ENCODE measurements at places on chromosomes 3 and 15. TPM values are rescaled to one million over a fixed set of nuclear protein-coding genes. Genes with fewer than 3 reads are reported as not detected.

Gene CFAP100
- total RNA-seq = not detected

Gene AADACL2
- total RNA-seq = not detected

Gene ARL14
- 0.21 TPM for total RNA-seq

Gene CCR8
- not detected for total RNA-seq

Gene RMDN3
- total RNA-seq = 26.5 TPM

Gene CTDSPL
- total RNA-seq = 28.0 TPM

Gene IGSF11
- not detected for total RNA-seq

Gene CCDC71
- total RNA-seq = 46.6 TPM

Gene TEX55
- total RNA-seq = not detected

Gene FBXL22
- 0.27 TPM for total RNA-seq

DNA sequence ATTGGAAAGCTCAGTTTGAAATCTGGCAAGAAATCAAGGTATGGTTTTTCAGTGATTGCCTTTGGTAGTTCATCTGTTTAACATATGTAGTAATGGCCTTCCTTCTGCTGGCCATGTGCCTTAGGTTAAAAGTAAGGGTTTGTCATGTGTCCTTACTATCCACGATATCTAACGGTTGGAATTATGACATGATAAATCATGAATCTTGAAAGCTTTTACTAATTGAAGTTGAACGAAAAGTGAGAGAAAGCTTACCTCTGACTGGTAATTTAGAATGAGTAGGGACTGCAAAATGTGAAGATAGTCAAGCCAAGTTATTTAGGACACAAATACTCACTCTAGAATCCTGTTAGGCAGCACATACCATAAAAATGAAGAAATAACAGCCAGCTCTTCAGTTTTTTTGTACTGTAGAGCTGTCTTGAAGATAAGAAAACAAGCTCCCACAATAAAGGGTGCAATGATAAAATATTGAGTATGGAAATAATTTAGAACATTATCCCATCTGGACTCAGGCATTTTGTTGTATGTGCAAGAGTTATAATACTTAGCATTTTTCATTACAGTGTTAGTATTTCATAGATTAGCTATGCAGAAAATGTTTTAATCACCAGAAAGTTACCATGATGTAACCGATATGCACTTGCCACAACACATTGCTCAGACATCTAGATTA is 303.4 kb downstream of the ZNF385D start:
- DNase-seq = no peak

GRCh38 chr3:140103166-140103565 is 168.2 kb downstream of the CLSTN2 start:
- DNase-seq = no peak

- DNase-seq = no peak
These were observed 171.9 kb downstream of the SYNPR start for GRCh38 chr3:63450023-63450422.

- DNase-seq = no peak
These were observed 216.8 kb downstream of the VGLL3 start for GRCh38 chr3:86774082-86774691.

- no peak for DNase-seq
These were observed 70.8 kb downstream of the USP13 start for GRCh38 chr3:179723617-179724016.

- DNase-seq = no peak
These were observed 28.1 kb downstream of the NKIRAS1 start for GRCh38 chr3:23888617-23889228.

DNA sequence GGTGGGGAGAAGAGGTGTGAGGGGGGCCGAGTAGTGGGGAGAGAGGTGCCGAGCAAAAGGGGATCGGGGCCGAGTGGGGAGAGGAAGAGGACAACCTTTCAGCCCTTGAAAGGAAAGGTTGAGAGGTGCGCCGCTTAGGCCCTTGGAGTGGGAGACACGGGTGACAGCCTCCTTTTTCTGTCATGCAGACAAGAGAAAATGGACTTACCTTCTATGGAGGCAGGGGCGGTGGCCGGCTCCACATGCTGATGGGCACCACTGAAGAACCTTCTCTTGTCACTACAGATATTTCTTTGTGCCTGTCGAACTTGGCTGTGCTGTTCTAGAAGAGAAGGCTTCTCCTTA is 421 bp downstream of the KLHL18 start:
- no peak for DNase-seq

GRCh38 chr3:11145888-11146287 is 8.4 kb upstream of the HRH1 start:
- no peak for DNase-seq

DNA sequence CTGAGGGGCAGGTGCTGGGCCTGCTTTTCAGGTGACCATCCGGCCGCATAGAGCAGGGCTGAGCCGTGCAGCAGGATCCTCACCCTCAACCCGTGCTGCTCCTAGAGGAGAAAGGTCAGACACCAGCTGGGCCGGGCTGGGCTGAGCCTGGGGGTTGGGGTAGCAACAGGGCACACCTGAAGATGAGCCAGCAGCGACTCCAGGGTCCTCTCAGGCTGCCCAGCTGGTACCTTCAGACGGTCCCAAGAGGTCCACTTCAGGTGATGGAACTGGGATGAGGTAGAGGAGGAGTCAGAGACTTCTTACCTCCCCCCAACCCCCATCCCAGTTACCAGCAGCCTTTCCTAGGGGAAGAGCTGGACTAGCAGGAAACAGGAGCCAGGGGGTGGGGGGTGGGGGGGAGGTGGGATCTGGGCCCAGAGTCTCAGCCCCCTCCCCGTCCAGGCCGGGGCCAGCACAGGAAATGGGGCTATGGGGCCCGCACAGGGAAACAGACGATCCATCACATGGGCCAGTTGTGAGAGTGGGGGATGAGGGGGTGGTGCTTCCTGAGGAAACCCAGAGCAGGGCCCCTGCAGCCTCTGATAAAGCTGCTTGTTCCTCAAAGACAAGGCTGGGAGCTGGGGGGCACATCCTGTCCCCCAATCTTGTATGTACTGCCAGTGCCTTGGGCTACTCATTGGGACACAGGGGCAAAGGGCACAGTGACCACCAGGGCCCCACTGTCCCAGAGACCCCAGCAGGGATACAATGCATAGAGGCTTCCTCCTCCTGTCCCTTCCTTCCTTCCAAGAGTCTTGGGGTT is 3.0 kb downstream of the INKA1 start:
- no peak for DNase-seq

DNA sequence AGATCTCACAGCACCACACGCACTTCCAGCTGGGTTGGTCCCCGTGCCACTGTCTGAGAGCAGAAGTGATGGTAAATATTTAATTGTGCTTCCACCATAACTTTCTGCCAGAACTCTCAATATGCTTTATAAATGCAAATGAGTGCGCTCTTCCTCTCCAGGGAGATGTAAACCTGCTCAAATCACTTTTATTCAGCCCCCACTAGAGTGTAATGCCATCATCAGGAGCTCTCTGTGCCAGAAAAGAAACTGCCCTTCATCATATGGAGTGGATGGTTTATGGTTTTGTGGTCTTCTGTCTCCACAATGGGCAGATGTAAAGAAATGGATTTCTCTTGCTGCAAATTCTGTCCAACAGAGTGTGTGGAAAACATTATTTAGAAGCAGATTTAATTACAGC is 127.0 kb downstream of the EPHB1 start:
- DNase-seq = no peak

- DNase-seq = no peak
These were observed 15.9 kb upstream of the UMPS start for GRCh38 chr3:124714223-124714853.

DNA sequence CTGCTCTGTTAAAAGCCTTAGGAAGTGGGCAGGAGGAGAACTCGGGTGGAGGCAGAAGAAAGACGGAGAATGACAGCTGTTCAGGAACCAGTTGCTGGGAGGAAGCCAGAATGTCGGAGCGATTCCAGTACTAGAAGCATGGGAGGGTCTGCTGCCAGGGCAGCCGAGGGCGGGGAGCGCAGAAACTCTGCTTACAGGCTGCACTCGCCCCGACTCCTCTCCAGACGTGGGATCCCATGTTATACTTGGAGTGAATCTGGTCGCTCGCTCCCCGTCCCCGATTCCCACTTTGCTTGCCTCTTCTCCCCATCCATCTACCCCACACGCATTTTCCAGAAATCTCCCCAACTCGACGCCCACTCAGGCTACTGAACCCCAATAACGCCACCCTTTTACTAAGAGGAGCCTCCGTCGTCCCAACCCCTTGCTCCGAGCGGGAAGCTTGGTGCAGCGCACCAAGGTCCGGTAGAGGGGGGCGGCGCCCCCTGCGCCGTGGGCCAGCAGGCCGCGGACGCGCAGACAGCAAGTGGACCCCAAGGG is 665 bp downstream of the GATM start:
- no peak for DNase-seq

DNA sequence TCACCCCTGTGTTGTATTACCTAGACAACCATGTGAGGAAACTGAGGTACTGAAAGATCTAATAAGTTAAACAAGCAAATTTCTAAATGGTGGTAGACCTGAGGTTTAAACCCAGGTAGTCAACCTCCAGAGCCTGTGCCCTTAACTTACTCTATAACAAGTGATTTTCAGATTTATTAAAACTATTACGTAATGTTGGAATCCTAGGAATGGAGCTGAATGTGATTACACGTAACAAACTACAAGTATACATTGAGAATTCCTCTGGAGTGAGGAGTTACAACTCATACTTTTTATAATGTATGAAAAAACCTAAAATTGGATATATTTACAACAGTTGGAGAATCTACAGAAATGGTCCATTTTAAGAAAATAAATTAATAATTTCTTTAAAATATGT is 18.0 kb downstream of the FAM98B start:
- DNase-seq = no peak

- DNase-seq = no peak
These were observed 560.8 kb downstream of the MCTP2 start for GRCh38 chr15:94792196-94792595.

All from kidney epithelial cell (primary cell).